Right cardiac atrium (tissue), 5 donors: ENCODE measurements at places on chromosomes 6 and 20. TPM values are rescaled to one million over a fixed set of nuclear protein-coding genes. Genes with fewer than 3 reads are reported as not detected.

Gene GNMT
- total RNA-seq, result 0.43 TPM

GRCh38 chr6:32226434-32226833, 2.6 kb upstream of the NOTCH4 start:
- DNase-seq, result no peak

- DNase-seq, result no peak
These were observed 19.0 kb upstream of the MLN start for GRCh38 chr6:33822575-33823395.

DNA sequence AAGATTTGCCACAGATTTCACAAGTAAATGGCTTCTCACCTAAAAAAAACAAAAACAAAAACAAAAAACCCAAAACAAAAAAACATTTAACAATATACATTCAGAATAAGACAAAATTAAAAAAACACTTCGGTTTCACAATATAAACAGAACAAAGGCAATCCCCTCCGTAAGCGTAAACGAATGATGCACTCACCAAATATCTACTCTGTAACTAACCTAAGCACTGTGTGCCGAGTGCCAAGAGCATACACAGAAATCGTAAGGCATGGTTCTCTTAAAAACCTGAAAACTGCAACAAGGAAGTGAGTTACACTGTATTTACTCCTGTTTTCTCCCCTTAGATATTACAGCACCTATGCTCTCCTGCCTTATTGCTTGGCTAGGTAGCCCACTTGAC, 12.1 kb upstream of the MICAL1 start:
- DNase-seq, result no peak

Gene PAX1
- not detected for total RNA-seq

GRCh38 chr6:24664046-24664987, 2.4 kb downstream of the TDP2 start:
- no peak for DNase-seq

- no peak for DNase-seq
These were observed at the start of gene CALHM6 for GRCh38 chr6:116461331-116461931. Gene CALHM6, plus strand, starts transcription at chr6:116461375. Its CDS starts 555 bp downstream, at chr6:116461930.

- DNase-seq, result no peak
These were observed 71.9 kb upstream of the CNR1 start for GRCh38 chr6:88238065-88238464.

DNA sequence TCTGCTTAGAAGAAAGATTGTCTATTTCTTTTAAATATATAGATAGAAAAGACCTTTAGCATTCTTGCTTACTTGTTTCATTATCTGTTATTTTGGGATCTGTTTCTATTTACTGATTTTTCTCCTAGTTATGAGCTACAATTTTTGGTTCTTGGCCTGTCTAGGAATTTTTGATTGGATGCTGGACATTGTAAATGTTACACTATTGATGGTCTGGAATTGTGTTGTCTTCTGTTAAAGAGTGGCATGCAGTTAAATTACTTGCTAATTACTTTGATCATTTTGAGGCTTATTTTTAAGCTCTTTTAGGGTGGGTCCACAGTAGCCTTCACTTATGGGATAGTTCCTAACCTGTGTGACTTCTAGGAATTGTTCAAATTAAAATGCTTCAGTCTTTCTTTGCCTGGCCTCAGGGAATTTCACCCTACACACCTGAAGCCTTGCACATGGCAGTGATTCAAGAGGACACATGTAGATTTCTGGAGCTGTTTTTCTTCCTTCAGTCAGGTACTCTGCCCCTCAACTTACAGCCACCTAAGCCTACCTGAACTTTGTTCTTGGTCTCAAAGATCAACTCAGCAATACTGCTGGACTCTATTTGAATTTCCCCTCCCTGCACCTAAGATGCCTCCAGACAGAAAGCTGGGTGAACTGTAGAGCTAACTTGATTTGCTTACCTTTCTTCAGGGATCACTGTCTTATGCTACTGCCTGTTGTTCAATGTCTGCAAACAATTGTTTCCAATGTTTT, 66.2 kb upstream of the NNAT start:
- DNase-seq, result no peak

DNA sequence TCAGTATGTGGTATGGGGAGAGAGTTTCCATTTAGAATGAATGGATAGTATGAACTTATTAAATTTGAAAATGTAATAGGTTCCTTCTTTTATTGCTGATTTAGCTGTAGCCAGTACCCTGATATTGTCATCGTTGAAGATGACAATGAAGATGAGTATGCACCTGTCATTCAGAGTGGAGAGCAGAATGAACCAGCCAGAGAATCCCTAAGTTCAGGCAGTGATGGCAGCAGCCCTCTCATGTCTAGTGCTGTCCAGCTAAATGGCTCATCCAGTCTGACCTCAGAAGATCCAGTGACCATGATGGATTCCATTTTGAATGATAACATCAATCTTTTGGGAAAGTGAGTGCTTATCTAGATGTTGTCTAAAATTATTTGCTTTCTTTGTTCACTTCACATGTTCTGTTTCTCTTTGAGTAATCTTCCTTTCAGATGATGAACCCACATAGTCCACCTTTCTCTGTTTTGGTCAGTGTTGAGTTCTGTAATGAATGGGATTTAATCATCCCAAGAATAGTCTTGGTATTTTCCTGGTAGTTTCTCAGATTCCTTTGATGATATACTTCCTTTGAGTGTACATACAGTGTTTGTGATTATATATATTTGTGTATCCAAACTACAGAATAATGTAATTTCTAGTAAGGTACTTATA, 23.3 kb downstream of the HSF2 start:
- DNase-seq, result no peak

DNA sequence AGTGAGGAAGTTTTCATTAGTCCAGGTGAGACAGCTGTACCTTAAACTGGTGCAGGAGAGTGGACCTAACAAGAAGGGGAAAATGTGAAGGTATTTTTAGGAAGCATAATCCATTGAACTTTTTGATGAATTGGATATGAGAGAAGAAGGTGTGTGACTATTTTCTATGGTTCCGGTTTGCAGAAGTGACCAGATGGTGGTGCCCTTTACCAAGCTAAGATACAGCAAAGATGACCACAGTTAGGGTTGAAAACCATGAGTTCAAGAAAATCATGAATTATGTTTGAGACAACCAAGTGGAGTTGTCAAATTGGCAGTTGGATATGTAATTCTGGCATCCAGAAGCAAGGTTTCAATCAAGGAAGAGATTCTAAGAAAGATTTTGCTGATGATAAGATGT, 61.9 kb upstream of the NRSN1 start:
- no peak for DNase-seq

GRCh38 chr6:110093981-110094380, 85.5 kb downstream of the WASF1 start:
- no peak for DNase-seq

Gene MAS1
- not detected for total RNA-seq

- no peak for DNase-seq
These were observed 180.7 kb downstream of the BTBD3 start for GRCh38 chr20:12098421-12098820.

DNA sequence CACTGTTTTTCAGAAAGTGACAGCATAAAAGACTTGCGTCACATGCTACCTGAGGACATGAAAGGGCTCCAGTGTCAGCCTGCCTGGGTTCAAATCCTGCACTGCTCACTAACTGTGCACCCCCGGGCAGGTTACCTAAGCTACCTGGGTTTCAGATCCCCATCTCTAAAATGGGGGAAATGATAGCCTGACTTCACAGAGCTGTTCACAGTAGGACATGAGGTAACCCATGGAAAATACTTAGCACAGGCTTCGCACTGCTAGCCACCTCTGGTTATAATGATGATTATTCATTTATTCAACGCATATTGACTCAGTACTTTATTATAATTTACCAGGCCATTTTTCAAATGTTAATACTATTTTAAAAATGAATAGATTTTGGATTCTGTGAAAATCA, 23.0 kb downstream of the TBC1D7 start:
- DNase-seq, result no peak

Gene DNMT3B
- 0.62 TPM for total RNA-seq

- no peak for DNase-seq
These were observed 63.5 kb upstream of the ADGRF1 start for GRCh38 chr6:47105469-47106178.
